Osteocyte (in vitro differentiated cells): ENCODE measurements at places on chromosomes 6 and 20. TPM values are rescaled to one million over a fixed set of nuclear protein-coding genes. Genes with fewer than 3 reads are reported as not detected.

DNA sequence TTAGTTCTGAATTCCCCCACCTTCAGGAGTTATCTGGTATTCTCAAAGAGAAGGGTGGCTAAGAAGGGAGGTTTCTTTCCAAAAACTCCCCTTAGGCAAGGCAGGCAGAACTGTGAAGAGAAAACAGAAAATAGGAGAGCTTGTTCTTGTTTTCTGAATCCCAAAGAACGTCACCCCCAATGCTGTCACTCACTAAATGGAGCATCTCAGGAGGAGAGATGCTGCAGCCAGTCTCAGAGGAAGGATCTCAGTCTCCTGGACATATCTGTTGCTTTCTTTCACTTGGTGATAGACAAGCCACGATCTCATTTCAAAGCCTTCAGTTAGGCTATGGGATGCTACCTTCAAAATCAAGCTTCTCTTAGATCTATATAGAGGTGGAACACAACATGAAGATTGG lies 16.1 kb upstream of the MYB start:
- no peak for DNase-seq

DNA sequence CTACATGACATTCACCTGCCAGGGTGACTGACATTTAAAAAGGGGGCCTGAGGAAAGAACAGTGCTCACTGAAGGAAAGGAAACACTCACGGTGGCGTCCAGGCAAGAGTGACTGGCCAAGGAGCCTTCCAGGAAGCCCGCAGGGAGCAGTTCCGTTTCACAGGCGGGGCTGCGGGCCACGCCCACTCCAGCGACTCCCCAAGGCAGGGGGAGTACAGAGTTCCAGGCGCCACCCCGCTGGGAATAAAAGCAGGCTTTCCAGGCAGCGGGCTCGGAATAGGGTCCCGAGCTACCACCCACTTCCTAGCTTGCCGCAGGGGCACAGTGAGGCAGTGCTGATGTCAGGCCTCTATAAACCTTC lies 34.2 kb downstream of the PKIG start:
- DNase-seq, result no peak

DNA sequence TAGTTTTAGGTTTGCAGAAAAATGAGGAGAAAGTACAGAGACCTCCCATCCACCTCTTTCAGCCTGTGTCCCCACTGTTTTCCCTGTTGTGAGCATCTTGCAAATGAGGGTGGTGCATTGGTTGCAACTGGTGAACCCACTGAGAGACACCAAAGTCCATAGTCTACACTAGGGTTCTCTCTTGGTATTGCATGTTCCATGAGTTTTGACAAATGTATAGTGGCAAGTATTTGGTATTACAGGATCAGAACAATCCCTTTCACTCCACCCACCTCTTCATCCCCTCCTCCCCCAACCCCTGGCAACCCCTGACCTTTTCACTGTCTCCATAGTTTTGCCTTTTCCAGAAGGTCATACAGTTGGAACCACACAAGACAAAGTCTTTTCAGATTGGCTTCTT lies 20.1 kb downstream of the ZNF831 start:
- DNase-seq, result no peak

GRCh38 chr6:168994956-168995355 lies 258.7 kb downstream of the THBS2 start:
- DNase-seq, result no peak

GRCh38 chr6:149271348-149272340 lies 45.9 kb upstream of the TAB2 start:
- no peak for DNase-seq

HNF4A gene
- total RNA-seq, result not detected in 2 replicates

DNA sequence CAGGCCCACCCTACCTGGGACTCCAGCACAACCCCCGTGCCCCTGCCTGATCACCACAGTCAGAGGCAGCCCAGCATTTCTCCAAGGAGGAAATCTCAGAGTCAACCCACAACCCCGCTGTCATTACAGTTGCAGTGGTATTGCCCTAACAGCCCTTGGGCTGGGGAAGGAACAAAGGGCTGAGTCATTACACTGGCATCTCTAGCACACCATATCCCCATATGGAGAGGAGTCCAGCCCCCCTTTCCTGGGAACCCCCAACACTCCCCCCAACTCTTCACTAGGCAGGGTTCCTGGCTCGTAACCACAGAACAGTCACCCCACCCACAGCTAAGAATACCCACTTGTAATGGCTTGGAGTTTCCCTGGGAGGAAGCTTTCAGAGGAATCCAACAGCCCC lies 149.4 kb upstream of the OGFRL1 start:
- no peak for DNase-seq

GRCh38 chr6:87183687-87184086 lies 28.3 kb downstream of the ZNF292 start:
- DNase-seq, result no peak

SLC52A3 gene
- total RNA-seq, result not detected in 2 replicates

DNA sequence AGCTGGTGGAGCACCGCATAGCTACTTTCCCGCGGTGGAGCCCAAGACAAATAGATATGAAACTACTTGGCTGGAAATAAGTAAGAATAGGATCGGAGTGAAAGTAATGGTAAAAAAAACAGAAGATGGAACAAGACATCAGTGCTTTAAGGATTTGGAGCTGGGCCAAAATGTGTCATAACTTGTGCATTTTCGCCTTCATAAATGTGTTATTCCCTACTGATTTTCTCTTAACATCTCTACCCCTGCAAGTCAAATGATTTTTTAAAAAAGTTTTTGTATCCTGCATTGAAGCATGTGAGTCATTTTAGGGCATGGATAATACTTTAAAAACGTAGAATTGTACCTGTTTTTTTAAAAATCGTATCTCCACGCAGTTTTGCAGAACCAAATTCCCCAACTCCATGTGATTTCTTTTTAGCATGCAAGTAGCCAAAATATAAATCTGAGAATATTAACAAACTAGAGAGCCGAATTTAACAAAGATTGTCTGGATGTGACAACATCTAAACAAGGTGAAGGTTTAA lies 882 bp upstream of the FAM184A start:
- DNase-seq, result no peak

DNA sequence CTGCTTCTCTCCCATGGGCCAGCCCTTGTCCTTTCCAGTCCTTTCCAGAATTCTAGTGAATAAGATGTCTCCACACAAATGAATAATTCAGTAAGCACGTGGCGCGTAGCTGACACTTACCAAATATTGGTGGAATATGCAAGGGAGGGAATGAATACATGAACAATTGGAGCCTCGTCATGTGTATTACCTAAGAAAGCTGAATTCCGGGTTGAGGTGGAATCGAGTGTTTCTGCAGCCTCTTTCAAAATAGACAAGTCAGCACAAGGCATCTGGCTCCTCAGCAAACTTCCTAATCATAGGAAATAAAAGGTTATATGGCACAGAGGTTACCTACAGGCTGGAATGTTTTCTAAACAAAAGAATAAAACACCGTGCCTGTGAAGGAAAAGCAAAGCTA lies 47.0 kb upstream of the NT5E start:
- no peak for DNase-seq

GRCh38 chr20:20333866-20334265 lies 34.0 kb upstream of the INSM1 start:
- no peak for DNase-seq

DNA sequence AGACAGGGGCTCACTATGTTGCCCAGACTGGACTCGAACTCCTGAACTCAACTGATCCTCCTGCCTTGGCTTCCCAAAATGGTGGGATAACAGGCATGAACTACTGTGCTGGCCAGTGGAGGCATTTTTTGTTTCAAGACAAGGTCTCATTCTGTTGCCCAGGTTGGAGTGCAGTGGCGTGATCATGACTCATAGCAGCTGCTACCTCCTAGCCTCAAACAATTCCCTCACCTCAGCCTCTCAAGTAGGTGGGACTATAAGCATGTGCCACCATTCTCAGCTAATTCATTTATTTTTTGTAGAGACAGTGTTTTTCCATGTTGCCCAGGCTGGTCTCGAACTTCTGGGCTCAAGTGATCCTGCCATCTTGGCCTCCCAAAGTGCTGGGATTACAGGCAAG lies 17.2 kb downstream of the ENPP3 start:
- no peak for DNase-seq

GNMT gene
- total RNA-seq, result 0.44 and 0.97 TPM in 2 replicates

GRCh38 chr6:117264692-117265409 lies 507 bp upstream of the VGLL2 start:
- DNase-seq, result no peak

SLC24A3 gene
- total RNA-seq, result 0.11 TPM in 1 of 2 replicates, not detected in the other
